Stimulated activated CD8-positive, alpha-beta memory T cell treated with anti-CD3 and anti-CD28 coated beads, Interleukin-7, amount 100 ng/mL, for 1 hour (primary cell): ENCODE measurements at places on chromosomes 5 and 9.

DNA sequence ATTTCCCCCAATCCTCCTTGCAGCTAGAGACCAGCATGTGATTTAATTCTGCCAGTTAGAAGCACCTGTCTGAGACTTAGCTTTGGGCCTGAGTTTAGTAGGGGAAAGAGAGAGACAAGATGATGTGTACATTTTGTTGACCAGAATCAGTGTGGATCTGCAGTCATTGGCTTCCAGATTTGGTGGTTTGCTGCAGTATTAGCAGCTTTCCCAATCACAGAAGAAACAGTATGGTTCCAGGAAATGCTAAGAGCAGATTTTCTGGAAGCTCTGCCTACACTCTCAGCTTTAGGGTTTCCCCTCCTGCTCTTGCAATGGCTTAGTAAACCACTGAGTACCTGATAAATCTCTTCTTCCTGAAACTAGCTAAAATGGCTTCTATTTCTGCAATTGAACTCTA lies 48.8 kb upstream of the FREM1 start:
- DNase-seq, result no peak

- DNase-seq, result no peak
Observed at GRCh38 chr9:114496011-114496410, 9.3 kb downstream of the WHRN start.

DNA sequence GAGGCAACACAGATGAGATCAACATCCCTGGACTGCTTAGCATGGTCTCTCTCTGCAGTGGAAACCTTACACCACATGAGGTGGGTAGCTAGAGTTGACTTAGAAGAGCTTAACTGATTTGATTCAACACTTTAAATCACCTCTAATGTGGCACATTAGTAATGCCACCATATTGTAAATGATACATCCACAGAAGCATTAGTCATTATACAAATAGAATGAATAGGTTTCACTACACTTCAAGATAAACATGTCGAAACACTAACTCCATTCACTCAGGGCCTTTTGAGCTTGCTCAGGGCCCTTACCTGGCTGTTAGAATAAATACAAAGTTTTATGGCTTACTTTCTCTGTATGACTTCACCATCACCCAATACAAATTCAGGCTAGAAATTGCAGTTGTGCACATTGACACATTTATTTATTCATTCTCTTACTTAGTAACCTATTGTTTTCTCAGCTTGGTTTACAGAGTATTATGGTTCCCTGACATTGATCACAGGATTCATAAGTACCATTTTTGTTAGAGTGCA lies 9.3 kb upstream of the SMAD5 start:
- DNase-seq, result no peak

DNA sequence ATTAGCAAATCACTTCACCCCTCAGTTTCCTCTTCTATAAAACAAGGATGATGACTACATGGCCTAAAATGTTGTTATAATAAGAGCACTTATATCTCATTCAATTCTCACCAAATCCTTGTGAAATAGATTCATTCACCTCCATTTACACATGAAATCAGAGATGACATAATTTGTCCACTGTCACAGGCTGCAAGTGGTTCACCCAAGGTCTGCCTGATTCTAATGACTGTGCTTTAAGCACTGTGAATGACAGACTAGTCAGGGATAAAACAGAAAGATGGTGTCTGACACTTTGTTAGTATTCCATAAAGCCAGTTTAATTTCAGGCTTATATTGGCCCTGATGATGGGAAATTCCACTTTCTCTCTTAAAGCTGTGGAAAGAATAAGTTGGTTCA lies 209.5 kb downstream of the MAPKAP1 start:
- DNase-seq, result no peak
